GM18507 (cell line): ENCODE measurements at places on chromosomes 7 and 10.

DNA sequence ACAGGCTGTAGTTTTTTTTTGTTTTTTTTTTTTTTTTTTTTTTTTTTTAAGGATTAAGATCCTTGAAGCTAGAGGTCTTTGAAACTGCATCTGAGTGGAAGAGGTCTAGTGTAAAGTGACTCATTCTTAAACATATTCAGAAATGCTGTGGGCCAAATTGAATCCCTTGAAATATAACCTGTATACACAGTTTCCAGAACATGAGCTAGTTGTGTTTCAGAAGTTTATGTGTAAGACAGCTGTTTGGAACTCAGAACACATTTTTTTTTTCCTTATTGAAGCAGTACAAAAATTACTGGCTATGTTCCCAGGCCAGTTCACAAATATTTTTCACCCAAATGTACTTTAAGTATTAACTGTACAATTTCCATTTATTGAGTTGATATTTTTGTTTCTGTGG lies 67.9 kb downstream of the PPP1R9A start:
- DNase-seq: no peak

DNA sequence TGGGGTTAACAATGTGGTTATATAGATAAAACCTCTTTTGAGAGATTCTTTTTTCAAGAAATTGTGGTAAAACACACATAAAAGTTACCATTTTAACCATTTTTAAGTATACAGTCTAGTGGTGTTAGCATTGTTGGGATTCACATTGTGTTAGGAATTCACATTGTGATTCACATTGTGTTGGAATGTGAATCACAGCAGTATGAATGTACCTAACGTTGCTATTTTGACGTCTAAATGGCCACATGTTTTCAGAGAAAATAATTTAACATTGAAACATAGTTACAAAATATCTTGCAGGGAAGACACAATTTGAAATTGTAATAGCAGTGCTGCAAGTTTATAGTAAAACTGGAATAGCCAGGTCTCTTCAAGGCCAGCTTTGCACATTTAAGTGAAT lies 129.0 kb downstream of the BICC1 start:
- DNase-seq: no peak

DNA sequence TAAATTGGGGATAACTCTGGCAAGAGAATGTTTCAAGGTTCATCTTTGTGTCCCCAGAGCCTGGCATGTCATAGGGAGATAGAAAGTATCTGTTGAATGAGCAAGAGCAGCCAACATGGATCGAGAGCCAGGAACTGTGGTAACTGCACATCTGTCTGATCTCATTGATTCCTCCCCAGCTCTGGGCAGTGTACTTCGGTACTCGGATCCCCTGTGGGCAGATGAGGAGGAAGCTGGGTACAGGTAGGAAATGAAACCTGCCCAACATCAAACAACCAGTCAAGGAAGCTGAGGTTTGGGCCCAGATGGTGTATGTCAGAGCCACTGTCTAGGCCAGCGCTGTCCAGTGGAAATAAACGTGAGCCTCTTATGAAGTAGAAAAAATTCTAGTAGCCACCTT lies 76.4 kb downstream of the GRK5 start:
- no peak for DNase-seq

DNA sequence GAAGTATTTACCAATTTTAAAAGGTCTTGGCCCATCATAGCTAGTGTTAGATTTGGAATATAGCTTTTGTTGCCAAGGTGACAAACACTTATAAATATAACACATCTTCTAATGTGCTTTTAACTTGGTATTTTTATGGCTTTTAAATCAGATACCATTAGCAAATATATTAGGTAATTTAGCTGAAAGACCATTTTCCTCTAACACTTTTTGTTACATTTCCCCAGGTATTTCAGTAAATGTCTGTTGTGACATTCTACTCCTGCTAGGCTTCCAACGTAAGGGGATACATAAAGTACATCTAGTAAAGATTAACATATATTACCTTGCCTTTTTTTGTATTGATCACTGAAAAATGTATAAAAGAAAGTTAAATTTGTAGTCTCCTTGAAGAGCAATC lies 75.0 kb upstream of the SEM1 start:
- DNase-seq: no peak

GRCh38 chr10:96840841-96841518 lies 8.9 kb downstream of the LCOR start:
- no peak for DNase-seq

- DNase-seq: no peak
Measured at GRCh38 chr10:33237736-33238624, 96.5 kb downstream of the NRP1 start.

DNA sequence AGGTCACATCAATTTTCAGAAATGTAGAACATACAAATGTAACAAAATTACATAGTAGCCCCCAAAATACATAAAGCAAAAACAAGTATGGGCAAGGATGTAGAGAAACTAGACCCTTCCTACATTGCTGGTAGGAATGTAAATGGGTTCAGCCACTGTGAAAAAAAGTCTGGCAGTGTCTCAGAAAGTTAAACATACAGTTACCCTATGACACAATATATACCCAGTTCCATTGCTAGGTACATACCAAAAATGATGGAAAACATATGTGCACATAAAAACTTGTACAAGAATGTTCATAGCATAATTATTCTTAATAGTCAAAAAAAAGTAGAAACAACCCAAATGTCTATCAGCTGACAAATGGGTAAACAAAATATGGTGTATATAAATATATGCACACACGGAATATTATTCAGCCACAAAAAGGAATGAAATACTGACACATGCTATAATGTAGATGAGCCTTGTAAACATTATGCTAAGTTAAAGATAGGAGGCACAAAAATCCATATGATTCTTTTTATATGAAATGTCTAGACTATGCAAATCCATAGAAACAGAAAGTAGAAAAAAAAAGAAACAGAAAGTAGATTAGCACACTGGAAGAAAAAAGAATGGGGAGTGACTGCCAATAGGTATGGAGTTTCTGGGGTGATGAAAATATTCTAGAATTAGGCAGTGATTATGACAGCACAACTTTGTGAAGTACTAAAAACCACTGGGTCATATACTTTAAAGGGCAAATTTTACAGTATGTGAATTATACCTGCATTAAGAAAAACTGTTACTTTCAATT lies 13.5 kb downstream of the HERPUD2 start:
- no peak for DNase-seq

- DNase-seq: no peak
Measured at GRCh38 chr10:111316722-111317212, 239.9 kb downstream of the ADRA2A start.

DNA sequence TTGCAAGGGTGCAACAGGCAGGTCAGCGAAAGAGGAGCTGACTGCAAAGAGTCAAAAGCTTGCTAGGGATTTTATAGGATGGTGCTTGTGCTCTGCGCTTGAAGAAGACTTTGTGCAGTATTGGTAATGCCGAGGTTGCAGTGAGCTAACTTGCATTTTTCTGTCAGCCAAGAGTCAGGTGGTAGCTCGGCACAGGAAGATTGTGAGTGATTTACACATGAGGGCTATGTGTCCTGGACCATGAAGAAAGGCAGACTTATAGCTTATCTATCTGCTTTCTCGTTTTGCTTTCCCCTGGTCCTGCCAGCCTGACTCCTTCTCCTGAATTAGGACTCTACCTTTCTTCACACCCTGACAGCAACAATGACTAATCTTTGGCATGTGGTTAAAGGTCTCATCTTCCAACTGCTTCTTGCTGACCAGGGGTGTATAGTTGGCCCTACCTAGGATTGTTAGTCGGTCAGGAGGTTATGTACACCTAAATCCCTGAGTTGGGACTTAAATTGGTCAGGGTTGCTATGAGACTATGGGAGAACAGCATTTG lies 4.1 kb upstream of the SYPL1 start:
- DNase-seq: no peak

DNA sequence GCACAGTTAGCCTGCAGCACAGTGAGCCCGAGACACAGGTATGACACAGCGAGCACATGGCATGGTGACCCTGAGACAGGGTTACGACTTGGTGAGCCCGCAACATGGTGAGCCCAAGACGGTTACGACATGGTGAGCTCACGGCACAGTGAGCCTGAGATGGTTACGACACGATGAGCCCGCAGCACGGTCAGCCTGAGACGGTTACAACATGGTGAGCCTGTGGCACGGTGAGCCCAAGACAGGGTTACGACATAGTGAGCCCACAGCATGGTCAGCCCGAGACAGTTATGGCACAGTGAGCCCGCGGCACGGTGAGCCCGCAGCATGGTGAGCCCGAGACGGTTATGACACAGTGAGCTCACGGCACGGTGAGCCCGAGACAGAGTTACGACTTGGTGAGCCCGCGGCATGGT lies 156.1 kb downstream of the MAD1L1 start:
- DNase-seq: no peak

GRCh38 chr10:127734753-127735152 lies 2.2 kb upstream of the FOXI2 start:
- DNase-seq: no peak

GRCh38 chr10:103514244-103514643 lies 20.7 kb downstream of the NEURL1 start:
- DNase-seq: no peak

DNA sequence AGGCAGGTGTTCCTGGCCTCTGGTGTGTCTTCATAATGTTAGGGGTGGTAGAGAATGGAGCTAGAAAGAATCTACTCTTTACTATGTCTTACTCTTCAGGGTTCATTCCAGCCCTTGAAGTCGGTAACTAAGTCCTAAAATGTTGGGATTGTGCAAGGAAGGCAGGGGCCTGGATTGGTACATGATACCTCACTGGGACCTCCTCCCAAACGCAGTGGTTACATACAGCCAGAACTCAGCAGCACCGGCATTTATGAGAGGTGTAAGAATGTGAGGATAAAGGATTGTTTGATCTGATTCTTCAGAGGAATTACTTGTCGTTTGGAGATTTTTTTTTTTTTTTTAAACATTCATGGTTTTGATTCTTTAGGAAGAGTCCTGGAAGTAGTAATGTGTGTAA lies 6.9 kb downstream of the COMTD1 start:
- DNase-seq: no peak

DNA sequence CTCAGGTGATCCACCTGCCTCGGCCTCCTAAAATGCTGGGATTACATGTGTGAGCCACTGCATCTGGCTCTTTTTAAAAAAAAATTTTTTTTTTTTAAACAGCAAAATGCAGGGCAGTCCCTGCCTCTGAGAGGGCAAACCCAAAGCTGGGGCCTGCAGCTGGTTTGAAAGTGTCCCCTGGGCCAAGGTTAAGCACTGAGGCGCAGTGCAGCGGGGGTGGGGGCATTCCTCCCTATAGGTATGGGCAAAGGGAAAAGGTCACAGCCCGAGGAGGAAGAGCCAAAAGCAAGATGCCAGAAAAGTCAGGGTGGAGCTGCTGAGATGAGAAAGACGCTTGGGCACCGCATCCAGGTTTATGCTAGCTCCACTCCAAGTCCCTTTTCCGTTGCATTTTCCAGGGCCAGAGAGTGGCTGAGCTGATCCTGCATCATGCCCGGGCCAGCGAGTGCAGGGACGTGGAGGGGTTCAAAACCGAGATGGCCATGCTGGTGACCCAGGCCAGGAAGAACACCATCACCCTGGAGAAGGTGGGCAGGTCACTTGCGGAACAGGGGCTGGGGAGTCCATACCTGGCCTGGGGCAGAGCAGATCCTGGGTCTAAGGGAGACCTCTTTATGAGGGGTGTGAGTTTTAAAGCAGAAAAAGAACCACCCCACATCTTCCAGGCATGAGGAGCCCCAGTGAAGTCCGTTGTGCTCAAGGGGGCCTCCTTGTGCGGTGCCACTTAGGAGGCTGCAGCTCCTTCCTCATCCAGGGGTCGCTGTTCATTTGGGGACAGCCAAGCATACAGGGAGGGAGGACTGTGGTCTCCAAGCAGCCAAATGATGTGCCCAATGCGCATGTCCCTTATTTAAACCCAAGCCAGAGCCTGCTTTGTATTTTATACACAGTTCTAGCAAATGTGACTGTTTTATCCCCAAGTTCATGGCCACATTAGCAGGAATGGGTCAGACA lies 7.0 kb upstream of the NDUFB2 start:
- DNase-seq: no peak

GRCh38 chr10:63585041-63585440 lies 63.8 kb downstream of the REEP3 start:
- DNase-seq: no peak

- no peak for DNase-seq
Measured at GRCh38 chr10:33109788-33110469, 151.9 kb upstream of the ITGB1 start.

GRCh38 chr10:15223174-15223573 lies 54.7 kb upstream of the NMT2 start:
- no peak for DNase-seq

DNA sequence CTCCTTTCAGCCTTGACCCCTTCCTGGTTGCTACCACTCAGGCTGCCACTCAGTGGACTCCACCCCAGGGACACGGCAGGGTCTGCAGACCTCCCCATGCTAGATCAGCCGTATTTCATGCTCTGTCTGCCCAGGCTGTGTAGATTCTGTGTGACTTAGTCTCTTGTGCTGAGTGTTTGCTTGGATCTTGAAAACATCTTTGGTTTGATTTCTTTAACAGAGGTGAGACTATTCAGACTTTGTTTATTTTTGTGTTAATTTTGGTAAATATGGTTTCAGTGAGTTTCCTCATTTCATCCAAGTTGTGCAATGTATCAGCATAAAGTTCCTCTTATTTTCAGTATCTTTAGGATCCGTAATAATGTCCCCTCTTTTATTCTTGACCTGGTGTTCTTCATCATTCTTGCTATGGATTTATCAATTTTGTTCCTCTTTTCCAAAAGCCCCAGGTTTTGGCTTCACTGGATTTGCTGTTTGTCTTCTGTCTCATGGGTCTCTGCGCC lies 21.2 kb upstream of the PWWP2B start:
- DNase-seq: no peak

- DNase-seq: no peak
Measured at GRCh38 chr7:94655126-94655847, 646 bp downstream of the SGCE start.

GRCh38 chr10:79601939-79602338 lies 8.8 kb upstream of the SFTPA1 start:
- no peak for DNase-seq

DNA sequence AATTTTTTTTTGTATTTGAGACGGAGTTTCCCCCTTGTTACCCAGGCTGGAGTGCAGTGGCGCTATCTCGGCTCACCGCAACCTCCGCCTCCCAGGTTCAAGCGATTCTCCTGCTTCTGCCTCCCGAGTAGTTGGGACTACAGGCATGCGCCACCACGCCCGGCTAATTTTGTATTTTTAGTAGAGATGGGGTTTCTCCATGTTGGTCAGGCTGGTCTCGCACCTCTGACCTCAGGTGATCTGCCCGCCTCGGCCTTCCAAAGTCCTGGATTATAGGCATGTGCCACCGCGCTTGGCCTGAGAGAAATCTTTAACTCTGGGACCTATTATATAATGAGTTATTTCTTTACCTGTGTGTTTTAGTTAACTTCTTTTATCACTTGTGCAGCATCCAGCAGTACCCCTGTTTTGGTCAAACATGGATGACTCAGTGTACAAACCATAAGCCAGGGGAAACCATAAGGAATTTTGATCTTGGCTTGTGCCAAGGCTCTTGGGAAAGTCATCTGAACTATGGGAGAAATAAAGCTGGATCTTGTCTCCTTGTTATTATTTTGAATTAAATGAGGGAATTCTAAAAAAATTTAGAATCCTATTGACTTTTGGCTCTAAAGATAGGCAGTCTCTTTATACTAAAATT lies 23.6 kb upstream of the ZRANB1 start:
- no peak for DNase-seq
